ENCODE measurements at places on chromosomes 11 and 22. TPM values are rescaled to one million over a fixed set of nuclear protein-coding genes. Genes with fewer than 3 reads are reported as not detected.

E2F8 gene
- total RNA-seq = 0.17 TPM

GRCh38 chr11:95659088-95659487 lies 130.5 kb downstream of the FAM76B start:
- H3K27me3 ChIP-seq = no peaks in the 10 kb centered on the region
- peak; percentile 54 for DNase-seq
- H3K27ac ChIP-seq = no peak overlapping the region
- no peak overlapping the region for H3K4me3 ChIP-seq
- no peaks in the 10 kb centered on the region for H3K36me3 ChIP-seq

DNA sequence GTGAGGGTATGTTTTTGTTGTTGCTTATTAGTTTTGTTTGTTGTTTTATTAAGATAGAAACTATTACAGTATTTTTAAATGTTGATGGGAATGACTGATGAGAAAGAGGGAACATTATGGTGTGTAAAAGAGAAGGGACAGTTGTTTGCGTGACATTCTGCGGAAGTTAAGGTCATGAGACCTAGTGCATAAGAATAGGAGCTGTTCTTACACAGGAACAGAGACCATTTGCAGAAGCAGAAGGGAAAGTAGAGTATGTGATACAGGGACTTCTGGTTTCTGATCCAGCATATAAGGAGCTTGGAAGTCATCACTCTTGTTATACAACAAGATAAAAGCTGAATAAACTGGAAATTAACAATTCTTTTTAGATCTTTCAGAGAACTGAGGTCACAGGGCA lies 299.2 kb upstream of the API5 start:
- DNase-seq = no peak
- H3K4me3 ChIP-seq = no peak overlapping the region
- no peak overlapping the region for H3K27ac ChIP-seq
- no peaks in the 10 kb centered on the region for H3K27me3 ChIP-seq
- H3K36me3 ChIP-seq = no peaks in the 10 kb centered on the region

DNA sequence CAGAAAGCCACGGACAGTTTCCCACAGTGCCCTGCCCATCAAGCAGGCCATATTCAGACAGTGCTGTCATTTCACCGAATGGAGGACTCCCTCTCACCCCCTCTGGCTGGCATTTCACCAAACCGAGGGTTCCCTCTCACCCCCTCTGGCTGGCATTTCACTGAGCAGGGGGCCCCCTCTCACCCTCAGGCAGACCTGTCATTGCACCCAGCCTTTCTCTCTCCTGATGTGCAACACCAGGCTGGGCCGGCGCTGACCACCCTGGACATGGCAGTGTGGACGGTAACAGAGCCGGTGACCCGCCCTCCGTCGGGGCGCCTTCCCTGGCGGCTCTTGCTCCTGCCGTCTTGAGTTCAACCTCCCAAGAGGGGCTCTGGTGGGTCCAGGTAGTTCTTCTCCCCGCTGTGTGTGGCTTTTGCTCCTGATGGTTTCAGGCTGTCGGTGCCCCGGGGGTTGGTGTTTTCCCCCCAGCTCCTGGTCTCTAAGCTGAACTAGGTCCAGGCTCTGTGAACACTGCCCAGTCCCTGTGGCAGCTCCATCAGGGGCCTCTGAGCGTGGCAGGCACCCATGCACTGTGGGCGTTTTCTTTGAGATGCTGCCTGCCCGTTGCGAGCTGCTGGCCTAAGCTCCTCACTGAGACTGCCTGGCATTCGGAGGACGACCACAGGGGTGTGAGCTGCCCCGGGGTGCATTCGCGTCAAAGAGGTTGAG lies 46.9 kb downstream of the SMIM38 start:
- no peak overlapping the region for H3K27ac ChIP-seq
- H3K4me1 ChIP-seq = peaks cover 2% of the 10 kb centered on the region
- peaks cover 11% of the 10 kb centered on the region for H3K27me3 ChIP-seq
- H3K4me3 ChIP-seq = no peak overlapping the region
- DNase-seq = no peak

DNA sequence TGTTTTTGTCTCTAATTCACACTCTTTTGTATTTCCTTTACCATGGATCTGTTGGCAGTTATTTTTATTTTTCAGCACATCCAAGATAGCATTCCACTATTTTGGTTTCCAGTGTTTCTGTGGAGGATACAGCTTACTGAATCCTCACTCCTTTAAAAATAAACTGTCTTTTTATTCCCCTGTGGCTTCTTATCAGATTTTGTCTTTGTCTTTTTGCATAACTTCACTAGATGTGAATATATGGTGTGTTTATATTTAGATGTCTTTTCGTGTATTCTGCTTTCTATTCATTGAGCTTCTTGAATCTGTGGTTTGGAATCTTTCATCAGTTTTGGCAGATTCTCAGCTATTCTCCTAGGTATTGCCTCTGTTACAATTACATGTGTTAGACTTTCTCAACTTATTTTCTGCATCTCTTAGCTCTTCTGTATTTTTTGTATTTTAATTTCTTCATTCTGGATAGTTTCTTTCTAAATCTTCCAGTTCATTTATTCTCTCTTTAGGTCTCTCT lies 7.4 kb upstream of the ATXN10 start:
- H3K4me1 ChIP-seq = no peaks in the 10 kb centered on the region
- no peaks in the 10 kb centered on the region for H3K27me3 ChIP-seq
- no peaks in the 10 kb centered on the region for H3K36me3 ChIP-seq
- H3K4me3 ChIP-seq = no peak overlapping the region
- no peak for DNase-seq

DNA sequence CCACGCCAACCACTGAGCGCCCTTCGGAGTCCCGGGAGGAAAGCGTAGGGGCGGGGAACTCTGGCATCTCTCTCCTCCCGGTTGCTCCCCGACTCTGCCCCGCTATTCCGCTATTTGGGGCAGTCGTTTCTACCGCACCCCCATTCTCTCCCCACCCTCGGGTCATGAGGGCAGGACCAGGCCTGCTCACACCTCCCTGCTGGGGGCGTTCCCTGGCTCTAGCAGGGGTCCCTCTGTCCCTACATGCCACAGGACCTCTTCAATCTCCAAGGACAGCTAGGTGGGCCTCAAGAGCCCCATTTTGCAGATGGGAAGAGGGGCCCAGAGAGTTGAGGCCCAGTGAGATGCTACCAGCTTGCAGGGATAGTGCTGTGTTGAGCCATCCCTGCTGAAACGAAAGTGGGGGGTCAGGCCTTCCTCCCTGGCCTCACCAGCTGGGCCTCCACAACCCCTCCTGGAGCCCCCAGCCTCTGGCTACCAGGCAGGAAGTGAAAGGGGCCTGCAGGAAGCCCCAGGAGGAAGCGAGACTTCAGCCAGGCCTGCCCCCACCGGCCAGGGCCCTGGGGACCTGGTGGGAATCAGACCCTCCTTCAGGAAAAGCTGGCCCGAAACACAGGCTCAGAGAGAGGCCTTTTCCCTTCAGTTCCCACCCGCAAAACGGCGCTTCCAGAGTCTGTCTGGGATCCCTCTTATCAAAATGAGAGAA lies 5.5 kb upstream of the SHISA8 start:
- H3K27me3 ChIP-seq = peaks cover 26% of the 10 kb centered on the region
- no peak overlapping the region for H3K4me3 ChIP-seq
- no peak for DNase-seq
- peaks cover 11% of the 10 kb centered on the region for H3K4me1 ChIP-seq
- no peak overlapping the region for H3K27ac ChIP-seq

All from astrocyte (in vitro differentiated cells and primary cell).